HuH-7.5 (cell line): ENCODE measurements at places on chromosomes 6 and 20.

- DNase-seq: no peak
These were observed 147.9 kb downstream of the HAO1 start for GRCh38 chr20:7792150-7792869.

DNA sequence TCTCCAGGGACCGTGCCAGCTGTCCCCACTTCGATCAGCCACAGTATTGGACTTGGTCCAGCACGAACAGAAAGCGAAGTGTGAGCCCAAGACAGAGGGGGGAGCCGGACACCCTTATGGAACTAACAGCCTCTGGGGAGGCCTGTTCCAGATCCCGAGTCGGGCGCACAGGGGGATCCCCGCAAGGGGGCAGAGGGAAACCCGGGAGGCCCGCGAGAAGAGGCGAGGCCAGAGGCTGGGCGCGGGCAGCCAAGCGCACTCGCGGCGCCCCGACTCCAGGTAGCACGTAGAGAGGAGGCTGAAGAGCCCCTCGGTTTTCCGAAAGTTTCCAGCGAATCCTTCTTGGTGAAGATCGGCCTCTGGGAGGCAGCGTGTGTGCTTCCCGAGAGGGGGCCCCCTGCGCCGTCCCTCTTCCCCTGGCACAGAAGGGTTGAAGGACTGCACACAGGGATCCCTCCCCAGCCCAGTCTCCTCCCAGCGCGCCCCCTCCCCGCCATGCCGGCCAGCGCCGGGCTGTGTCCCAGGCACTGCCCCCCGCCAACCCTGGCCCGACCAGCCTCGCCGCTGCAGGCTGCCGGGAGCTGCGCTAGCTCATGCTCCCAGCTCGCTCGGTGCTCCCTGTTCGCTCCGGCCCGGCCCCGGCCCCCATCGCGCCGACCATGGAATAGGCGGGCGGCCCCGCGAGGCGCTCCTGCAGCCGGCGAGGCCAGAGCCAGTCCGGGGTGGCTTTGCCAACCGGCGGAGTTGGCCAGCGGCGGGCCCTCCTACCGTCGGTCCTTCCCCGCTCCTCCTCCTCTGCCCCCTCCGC is 577 bp upstream of the SLC24A3 start:
- no peak for DNase-seq

- no peak for DNase-seq
These were observed 167.9 kb upstream of the MYLIP start for GRCh38 chr6:15960740-15961634.

DNA sequence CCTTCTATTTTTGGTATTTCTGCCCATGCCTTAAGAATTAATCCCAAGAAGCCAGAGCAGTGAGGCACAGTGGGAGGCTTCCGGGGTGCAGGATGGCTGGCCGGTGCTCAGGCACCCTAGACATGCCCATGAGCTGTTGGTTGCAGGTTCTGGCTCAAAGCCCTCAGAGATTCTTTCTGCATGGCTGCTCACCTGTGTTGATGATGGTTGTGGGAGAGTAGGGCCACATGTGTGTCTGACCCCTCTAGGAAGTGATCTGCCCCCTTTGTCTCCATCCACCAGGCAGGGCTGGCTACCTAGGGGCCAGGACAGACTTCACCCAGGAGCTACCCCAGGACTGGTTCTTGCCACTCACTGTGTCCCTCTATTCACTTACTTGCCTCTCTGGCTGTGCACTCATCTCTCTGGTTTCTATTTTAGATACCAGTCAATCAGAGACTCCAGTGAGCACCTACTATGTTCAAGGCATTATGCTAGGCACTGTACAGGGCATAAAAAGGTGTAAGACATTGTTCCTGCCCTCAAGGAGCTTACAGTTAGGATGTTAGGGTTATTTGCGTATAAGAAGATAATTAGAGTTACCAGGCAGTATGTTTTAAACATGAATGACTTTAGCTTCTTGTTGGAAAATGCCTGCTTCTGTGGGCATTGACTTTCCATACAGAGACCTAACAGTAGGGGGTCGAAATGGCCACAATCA is 16.8 kb downstream of the CD83 start:
- no peak for DNase-seq

GRCh38 chr20:60223174-60223573 is 265.0 kb downstream of the CDH26 start:
- DNase-seq: no peak

DNA sequence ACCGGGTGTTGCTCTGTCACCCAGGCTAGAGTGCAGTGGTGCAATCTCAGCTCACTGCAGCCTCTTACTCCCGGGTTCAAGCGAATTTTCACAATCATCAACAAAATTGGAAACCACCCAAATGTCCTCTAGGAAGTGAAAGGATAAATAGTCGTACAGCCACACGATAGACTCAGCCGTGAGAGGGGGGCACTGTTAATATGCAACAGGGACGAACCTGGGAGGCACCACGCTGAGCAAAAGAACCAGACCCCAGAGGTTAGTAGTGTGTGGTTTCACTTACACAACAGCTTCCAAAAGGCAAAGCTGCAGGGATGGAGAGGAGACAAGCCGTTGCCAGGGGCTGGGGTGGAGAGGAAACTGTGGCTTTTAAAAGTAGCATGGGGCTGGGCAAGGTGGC is 30.1 kb upstream of the NTSR1 start:
- no peak for DNase-seq

GRCh38 chr6:108944071-108944470 is 95.8 kb downstream of the ARMC2 start:
- DNase-seq: no peak

GRCh38 chr6:135992739-135993138 is 141.2 kb downstream of the PDE7B start:
- no peak for DNase-seq

DNA sequence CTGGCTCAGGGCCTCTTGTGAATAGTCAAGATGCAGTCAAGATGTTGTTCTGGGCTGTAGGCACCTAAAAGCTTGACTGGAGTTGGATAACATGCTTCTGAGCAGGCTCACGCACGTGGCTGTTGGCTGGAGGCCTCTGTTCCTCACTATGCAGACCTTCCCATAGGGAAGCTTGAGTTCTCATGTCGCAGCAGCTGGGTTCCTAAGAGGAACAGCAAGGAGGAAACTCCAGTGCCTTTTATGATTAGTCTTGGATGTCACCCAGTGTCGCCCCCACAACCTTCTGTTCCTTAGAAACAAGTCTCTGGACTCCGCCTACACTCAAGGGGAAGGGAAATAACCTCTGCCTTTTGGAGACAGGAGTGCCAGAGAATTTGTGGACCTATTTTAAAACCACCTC is 210.7 kb downstream of the BCAS1 start:
- DNase-seq: no peak

DNA sequence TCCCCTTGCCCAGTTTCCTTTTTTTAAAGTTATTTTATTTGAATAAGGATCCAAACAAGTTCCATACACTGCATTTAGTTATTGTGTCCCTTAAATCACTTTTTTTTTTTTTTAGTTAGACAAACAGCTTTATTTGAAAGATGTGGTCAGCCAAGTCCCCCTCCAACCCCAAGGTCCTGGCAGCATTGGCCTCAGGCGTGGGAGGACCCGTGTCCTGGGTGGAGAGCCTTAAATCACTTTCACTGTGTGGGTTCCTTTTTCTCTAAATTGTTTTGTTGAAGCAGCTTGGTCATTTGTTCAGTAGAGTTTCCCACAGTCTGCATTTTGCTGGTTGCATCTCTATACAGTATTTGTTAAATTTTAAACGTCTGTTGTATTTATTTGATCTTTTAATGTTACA is 5.2 kb upstream of the TBCC start:
- no peak for DNase-seq

GRCh38 chr6:132390017-132390416 is 11.3 kb downstream of the MOXD1 start:
- DNase-seq: no peak

- no peak for DNase-seq
These were observed 48.2 kb downstream of the TSHZ2 start for GRCh38 chr20:53020376-53020775.

GRCh38 chr6:31402324-31403282 is 792 bp upstream of the MICA start:
- no peak for DNase-seq
